ENCODE measurements at places on chromosomes 6 and 20. TPM values are rescaled to one million over a fixed set of nuclear protein-coding genes. Genes with fewer than 3 reads are reported as not detected.

CGAS gene
- 1.9 TPM for total RNA-seq

DNA sequence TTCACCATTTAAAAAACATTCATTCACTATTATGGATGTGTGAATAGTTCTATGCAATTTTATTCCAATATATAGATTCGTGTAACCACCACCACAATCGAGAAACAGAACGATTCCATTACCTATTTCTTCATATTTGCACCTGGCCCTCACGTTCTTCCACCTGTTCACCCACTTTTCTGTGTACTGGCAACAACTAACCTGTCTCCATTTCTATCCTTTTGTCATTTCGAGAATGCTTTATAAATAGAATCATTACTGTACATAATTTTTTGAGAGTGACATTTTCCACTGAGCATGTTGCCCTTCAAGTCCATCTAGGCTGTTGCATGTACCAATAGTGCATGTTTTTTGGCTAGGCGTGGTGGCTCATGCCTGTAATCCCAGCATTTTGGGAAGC, 23.2 kb upstream of the STX11 start:
- DNase-seq = no peak

- no peak for DNase-seq
These were observed 6.4 kb upstream of the COL9A1 start for GRCh38 chr6:70309243-70309642.

GRCh38 chr6:165652766-165653165, 10.3 kb downstream of the PDE10A start:
- DNase-seq = no peak

DNA sequence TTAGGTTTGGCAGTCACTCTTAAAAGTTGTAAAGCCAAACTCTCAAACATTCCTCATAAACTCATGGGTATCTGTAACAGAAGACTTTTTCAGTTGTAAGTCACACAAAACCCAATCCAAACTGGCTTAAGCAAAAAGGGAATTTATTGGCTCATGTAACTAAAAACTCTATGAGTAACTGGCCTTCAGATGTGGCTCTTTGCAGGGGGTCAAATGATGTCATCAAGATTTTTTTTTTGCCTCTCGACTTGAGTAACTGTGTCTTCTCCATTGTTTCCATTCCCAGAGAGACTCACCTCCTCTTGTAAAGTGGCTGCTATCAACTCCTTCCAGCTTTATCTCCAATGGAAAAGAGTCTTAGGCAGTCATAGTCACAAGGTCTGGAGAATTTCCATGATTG, 645.0 kb downstream of the DHX35 start:
- DNase-seq = no peak
